Panc1 (cell line): ENCODE measurements at places on chromosomes 2 and 18. TPM values are rescaled to one million over a fixed set of nuclear protein-coding genes. Genes with fewer than 3 reads are reported as not detected.

DNA sequence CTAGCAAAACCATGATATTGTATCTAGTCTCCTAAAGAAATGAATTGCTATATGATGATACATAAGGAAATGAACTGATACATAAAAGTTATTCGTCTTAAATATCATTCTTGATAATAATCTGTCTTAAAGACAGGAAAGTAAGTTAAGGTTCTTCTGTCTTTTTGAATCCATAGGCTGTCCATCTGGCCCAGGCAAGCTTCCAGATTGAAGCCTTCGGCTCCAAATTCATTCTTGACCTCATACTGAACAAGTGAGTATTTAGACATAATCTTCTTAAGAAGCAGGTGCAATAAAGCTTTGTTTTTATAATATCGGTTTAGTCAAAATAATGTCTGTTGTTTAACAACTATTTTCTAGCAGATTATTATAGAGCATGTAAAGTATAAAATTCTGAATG, 37.7 kb downstream of the ADAM23 start:
- H3K4me3 ChIP-seq: no peak overlapping the region
- no peaks in the 10 kb centered on the region for H3K4me1 ChIP-seq
- DNase-seq: no peak
- no peak overlapping the region for H3K27ac ChIP-seq
- no peaks in the 10 kb centered on the region for H3K36me3 ChIP-seq

GRCh38 chr2:27194538-27195354, 17.1 kb upstream of the ATRAID start:
- H3K4me3 ChIP-seq: no peak overlapping the region
- no peak overlapping the region for H3K27ac ChIP-seq
- H3K36me3 ChIP-seq: no peaks in the 10 kb centered on the region
- no peaks in the 10 kb centered on the region for H3K4me1 ChIP-seq
- H3K27me3 ChIP-seq: no peaks in the 10 kb centered on the region

DNA sequence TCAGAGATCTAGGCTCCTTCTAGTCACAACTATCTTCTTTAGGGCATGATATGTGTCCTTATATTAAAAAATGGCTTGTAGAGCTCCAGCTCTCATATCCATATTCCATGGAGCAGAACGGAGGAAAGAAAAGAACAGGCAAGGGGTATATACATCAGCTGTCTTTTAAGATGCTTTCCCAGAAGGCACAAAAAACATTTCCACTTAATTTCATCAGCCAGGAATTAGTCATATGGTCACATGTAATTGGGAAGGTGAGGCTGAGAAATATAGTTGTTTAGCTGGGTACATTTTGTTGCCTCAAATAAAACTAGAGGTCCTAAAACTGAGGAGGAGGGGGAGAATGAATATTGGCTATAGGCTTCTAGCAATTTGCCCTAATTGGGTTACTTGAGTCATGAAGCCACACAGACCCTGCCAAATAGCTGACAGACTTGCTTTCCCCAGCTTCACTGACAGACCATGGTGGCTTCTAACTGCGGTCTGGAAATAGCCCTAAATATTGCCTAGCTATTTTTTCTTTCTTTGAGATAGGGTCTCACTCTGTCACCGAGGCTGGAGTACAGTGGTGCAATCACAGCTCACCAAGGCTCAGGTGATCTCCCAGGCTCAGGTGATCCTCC, 20.0 kb downstream of the MAIP1 start:
- no peaks in the 10 kb centered on the region for H3K36me3 ChIP-seq
- DNase-seq: no peak
- H3K27me3 ChIP-seq: no peaks in the 10 kb centered on the region
- peak overlapping the region; percentile 23; the same call in 1 of the 2 replicates for H3K27ac ChIP-seq
- H3K4me1 ChIP-seq: peaks cover 18% of the 10 kb centered on the region

GRCh38 chr2:72946466-72946865, 29.1 kb downstream of the EMX1 start:
- no peaks in the 10 kb centered on the region for H3K36me3 ChIP-seq
- H3K4me1 ChIP-seq: no peaks in the 10 kb centered on the region
- DNase-seq: no peak
- no peaks in the 10 kb centered on the region for H3K27me3 ChIP-seq
- no peak overlapping the region for H3K4me3 ChIP-seq

The MYO1B gene
- 51.5 TPM for total RNA-seq

DNA sequence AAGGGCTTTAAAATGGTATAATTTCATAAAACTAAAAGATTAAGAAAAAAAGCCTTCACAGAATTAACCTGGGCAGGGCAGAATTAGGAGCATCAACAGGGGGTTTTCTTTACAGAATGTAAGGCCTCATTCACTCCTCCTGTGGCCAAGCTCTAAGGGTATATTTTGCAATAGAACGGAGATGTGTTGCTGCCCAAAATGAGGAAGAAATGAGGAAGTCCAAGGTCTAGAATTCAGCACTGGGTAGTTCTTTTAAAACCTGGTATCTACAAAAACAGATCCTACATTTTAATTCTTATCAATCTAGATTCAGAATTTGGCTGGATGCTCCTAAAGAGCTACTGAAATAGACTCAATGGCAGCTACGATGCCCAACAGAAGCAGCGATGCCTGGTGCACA, 101.8 kb downstream of the AKAIN1 start:
- H3K27ac ChIP-seq: no peak overlapping the region
- H3K4me1 ChIP-seq: no peaks in the 10 kb centered on the region
- H3K27me3 ChIP-seq: no peaks in the 10 kb centered on the region
- H3K36me3 ChIP-seq: no peaks in the 10 kb centered on the region
- H3K4me3 ChIP-seq: no peak overlapping the region

DNA sequence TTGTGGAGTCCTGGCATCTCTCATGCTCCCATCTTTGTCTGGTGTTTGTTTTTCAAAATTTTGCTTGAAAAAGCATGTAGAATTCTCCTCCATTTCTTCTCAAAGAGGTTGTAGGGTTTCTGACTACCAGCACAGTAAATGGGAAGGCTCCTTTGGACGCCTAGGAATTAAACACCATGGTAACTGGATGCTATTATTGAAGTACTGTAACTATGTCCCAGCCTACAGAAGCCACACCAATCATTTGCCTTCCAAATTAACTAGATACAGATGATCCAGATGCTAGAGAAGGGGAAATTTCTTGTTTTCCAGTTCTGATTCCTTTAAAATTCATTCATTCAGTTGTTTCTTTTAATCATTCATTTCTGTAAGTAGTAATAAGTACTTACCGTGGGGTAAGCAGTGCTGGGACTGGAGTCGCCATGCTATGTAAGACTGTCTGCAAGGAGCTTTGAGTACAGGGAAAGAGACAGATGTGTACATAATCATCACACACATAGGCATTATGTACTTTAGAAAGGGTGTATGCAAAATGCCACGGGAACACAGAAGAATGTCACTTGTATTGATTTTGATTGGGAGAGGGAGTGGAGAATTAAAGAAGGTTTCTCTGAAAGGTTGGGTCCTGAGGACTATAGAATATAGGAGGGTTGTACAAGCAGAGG, 49.6 kb downstream of the KIF5C start:
- H3K27ac ChIP-seq: no peak overlapping the region
- no peak for DNase-seq
- H3K27me3 ChIP-seq: no peaks in the 10 kb centered on the region; the same call in 1 of the 2 replicates
- H3K36me3 ChIP-seq: no peaks in the 10 kb centered on the region

- no peak overlapping the region for H3K4me3 ChIP-seq
- peaks cover 2% of the 10 kb centered on the region; the same call in 1 of the 2 replicates for H3K36me3 ChIP-seq
- no peak for DNase-seq
- no peak overlapping the region for H3K27ac ChIP-seq
Measured at GRCh38 chr18:41993151-41993550, 38.1 kb downstream of the PIK3C3 start.

The ANKRD30BL gene
- total RNA-seq: not detected

DNA sequence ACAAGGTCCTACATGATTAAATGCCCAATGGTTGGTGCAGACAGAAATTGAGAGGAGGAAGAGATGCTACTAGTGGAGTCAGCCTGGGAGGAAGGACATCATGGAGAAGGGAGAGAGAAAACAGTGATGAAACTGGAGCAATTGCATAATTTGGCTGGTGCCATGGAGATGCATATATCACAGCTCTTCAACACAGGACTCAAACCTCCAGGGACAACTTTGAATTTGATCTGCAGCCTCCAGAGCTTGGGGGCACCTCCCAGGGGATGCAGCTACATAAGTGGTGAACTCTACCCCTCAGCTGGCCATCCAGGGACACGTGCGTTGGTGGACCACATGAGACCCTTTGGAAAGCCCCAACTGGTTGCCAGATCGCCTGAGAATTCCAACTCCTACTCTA, 80.4 kb downstream of the CTAGE1 start:
- no peaks in the 10 kb centered on the region for H3K4me1 ChIP-seq
- H3K27me3 ChIP-seq: peaks cover 3% of the 10 kb centered on the region
- H3K27ac ChIP-seq: no peak overlapping the region

The KIF1A gene
- 132 TPM for total RNA-seq

The IAH1 gene
- 72.2 TPM for total RNA-seq

The INPP5D gene
- 0.39 TPM for total RNA-seq

The MRPL44 gene
- total RNA-seq: 27.8 TPM

The GPR45 gene
- total RNA-seq: not detected

The TMEM247 gene
- not detected for total RNA-seq

DNA sequence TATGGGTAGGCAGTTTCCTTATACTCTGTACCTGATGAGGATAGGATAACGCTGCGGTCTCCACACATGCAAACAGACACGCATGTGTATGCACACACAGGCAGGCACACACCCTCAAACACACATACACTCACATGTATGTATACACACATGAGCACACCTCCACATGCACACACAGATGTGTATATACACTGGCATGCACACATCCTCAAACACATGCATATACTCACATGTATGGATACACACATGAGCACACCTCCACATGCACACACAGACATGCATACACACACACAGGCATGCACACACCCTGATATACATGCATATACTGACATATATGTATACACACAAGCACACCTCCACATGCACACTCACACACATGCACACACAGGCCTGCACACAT, 267.8 kb upstream of the HDAC4 start:
- no peaks in the 10 kb centered on the region for H3K4me1 ChIP-seq
- no peaks in the 10 kb centered on the region for H3K36me3 ChIP-seq
- no peak overlapping the region for H3K4me3 ChIP-seq
